ENCODE measurements at places on chromosomes 2 and 18. TPM values are rescaled to one million over a fixed set of nuclear protein-coding genes. Genes with fewer than 3 reads are reported as not detected.

DNA sequence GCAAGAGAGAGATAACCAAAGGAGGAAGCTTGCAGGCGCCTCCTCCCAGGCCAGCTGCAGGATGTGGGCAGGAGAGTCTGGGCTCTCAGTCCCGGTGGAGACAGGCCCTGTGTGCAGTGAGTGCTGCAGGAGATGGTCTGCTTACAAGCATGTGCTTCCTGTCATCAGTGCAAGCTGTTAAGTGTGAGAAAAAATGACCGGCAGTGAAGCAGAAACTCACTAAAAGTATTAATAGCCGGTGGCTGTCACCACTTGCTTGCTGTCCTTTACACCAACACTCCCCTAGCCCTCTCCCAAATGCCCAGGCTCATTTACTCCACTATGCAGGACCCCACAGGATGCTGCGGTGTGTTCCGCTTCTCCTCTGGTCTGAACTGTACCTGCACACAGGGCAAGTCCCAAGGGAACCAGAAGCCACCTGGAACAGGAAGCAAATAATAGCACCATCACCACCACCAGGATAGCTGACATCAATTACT, 435.6 kb upstream of the HS6ST1 start:
- DNase-seq = no peak

- no peak for DNase-seq
Observed at GRCh38 chr2:121235542-121235941, 49.5 kb downstream of the TFCP2L1 start.

NT5C1B gene
- 0.88 TPM for polyA plus RNA-seq

HS1BP3 gene
- 10.9 TPM for polyA plus RNA-seq

- no peak for DNase-seq
Observed at GRCh38 chr2:131584940-131585339, 57.3 kb downstream of the CCDC74A start.

DNA sequence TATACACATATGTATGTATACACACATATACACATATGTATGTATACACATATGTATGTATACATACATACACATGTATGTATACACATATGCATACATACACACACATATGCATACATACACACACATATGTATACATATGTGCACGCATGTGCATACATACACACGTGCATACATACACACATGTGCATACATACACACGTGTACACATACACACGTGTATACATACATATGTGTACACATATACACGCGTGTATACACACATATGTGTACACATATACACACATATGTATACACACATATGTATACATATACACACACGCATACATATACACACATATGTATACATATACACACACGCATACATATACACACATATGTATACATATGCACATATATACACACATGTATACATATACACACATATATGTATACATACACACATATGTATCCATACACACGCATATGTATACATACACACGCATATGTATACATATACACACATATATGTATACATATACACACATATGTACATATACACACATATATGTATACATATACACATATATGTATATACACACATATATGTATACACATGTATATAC, 21.5 kb downstream of the NABP1 start:
- no peak for DNase-seq

RIT2 gene
- polyA plus RNA-seq = not detected

DNA sequence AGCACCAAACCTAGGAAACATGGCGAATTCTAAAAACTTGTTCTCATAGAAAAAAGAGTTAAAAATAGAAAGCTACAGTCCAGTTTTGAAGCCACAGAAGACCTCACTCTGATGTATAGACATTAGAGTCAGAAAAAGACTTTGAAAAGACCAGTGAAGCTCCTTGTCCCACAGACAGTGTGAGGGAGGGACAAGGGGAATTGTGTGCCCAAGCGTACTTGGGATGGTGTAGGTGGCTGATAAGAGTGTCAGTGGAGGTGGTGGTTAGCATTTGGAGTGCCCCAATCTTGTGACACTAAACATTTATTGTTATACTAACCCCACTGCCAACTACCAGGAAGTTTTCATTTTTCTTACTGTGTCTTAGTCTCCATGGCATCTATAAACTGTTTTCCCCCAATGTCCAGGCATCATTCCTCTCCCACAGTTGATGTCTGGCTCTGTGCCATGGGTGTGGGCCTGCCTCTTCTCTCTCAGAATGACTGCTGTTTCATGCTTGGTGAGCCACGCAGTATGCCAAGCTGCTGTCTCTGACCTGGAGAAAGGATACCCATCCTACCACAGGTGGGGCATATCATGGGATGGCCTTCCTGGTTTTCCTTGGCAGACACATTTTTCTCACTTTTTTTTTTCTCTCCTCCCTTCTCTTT, 161.4 kb downstream of the RPIA start:
- no peak for DNase-seq

DNA sequence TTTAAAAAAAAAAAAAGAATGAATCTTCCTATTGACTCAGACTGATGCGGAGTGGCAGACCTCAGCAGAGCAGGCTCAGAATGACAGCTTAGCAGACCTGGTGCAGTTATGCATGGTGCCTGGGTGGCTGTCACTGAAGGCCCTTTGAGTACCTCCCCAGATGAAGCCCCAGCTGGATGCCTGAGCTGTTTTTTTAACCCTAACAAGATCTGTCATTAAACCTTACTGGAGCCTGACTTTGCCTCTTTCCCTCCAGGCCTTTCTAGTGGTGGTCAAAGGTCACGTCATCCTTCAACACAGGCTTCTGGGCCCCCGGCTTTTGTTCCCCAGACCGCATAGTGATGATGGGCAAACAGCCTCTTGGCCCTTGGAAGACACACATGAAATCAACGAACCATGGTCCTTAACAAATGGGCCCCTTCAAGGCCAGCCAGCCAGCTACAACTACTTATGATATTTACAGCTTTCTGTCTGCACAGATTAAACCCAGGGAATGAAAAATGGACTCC, 138.3 kb upstream of the CYP1B1 start:
- DNase-seq = no peak

DNA sequence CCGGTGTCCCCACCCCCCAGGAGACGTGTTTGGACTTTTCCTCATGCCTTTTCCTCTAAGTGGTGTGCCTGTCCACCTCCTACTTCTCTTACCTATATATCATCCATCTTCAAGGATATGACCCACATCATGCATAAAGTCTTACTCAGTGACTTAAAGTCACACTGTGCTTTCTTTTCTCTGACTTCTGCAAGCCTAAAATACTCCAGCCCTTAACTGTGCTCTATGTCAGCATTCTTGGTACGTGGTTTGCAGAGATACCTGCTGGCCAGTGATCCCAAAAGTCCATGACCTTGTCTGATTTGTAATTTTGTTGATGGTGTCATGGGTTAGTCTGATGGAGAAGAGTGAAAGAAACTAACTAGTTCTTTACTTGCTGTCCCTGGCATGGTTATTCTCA, 393.6 kb upstream of the NRP2 start:
- no peak for DNase-seq

GRCh38 chr18:24006712-24007313, 7.7 kb upstream of the TTC39C start:
- DNase-seq = peak; percentile 31

DNA sequence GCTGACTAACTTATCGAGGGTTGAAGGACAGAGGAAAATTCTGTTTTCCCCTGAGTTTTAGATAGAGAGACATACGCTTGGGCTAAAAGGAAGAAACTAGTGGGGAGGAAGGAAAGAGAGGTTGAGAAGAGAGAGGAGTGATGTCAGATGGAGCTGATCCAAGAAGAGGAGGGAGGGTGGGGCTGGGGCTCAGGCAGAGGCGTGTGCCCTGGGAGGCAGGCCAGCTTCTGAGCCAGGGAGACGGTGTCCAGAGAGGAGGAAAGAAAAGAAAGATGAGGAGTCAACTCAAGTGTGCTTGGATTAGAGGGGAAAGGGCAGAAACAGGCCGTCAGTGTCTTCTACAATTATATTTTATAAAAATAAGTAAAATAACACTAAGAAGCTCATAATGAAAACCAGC, 56.2 kb downstream of the EMILIN2 start:
- DNase-seq = peak; percentile 91

CCL20 gene
- not detected for polyA plus RNA-seq

DNA sequence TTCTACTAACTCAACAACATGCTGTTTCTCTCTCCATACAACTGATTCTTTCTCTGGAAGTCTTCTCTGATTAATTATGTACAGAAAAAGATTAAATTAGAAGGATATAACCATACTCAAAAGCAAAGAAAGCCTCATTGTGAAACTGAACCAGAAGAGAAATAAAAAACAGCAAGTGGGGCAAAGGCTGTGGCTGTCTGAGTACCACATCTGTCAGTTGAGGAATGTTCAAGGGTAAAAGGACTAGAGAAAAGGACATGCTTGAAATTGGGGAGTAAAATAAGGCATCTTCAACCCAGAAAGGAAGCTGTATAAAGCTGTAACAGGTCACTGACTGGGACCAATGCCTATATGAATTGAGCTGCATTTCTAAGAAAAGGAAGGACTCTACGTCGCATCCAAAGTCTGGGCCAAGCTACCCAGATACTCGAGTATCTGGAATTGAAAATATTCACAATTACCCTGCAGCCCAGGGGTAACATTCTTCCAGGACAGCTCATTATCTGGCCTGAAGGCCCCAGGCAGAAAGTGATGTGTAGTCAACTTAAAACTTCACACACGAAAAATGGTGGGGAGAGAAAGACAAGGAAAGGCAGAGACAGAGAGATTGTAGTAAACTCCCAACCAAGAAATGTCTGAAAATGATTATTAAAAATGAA, 356.0 kb upstream of the GALNT5 start:
- DNase-seq = peak; percentile 61

ABCG8 gene
- 0.04 TPM for polyA plus RNA-seq

DNA sequence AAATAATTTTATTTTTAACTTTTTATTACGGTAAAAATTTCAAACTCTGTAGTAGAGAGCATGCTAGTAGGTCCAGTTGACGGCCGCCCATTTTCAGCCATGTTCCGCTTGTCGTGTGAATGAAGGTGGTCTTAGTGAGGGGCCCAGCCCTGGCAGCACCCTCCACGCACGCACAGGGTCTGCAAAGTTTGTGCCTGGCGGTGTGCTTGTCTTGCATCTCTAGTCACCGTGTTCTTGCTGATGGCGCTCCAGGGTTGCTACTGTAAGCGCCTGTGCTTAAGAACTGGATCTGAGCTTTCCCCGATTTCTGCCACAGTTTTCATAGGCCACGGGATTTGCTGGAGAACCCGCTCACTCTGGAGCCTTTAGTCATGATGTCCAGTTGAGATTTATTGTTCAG, 28.9 kb downstream of the LDLRAD4 start:
- no peak for DNase-seq

NOL4 gene
- not detected for polyA plus RNA-seq

ROCK2 gene
- 12.3 TPM for polyA plus RNA-seq

GRCh38 chr18:67919316-67919715, 402.8 kb upstream of the DSEL start:
- no peak for DNase-seq

EML4 gene
- polyA plus RNA-seq = 21.0 TPM

PLA2R1 gene
- polyA plus RNA-seq = 8.9 TPM

- no peak for DNase-seq
Observed at GRCh38 chr2:14896330-14897030, 264.0 kb downstream of the LRATD1 start.

KYNU gene
- not detected for polyA plus RNA-seq

- no peak for DNase-seq
Observed at GRCh38 chr18:32280188-32280783, 90.4 kb downstream of the MEP1B start.

CCDC85A gene
- polyA plus RNA-seq = 1.6 TPM

PRKAG3 gene
- polyA plus RNA-seq = not detected

GRCh38 chr2:34153484-34153883, 554.4 kb upstream of the FAM98A start:
- DNase-seq = no peak

DNA sequence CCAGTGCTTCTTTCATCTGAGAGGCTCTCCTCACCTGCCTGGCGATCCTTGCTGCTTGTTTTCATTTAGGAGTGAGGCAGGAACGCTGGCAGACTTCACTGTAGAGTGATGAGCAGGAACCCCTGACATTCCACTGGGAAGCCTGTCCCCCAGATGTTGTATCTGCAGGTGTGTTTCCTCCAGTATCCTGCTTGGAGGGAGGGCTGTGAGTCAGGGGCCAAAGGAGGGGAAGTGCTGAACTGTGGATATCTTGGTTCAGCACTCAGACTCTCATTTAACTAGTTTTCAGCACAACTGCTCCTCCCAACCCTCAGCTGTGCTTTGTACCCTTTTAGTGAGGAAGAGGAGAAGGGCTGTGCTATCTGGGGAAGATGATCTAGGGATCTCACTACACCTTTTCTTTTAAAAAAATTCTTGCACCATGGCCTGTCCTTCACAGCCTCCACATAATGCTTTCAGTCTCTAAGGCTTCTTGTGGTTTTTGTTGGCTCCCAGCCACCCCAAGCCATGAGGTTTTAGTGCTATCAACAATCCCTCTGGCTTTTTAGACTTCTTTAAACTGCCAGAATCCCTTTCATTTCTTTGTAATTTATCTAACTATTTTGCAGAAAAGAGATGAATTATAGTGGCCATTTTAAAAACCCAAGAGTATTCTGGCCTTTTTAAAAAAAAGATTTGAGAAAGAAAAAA, 11.2 kb downstream of the ANKAR start:
- peak; percentile 53 for DNase-seq

GRCh38 chr18:32668956-32669355, 103.9 kb downstream of the KLHL14 start:
- DNase-seq = no peak

B3GNT7 gene
- polyA plus RNA-seq = not detected

GRCh38 chr18:76188097-76188496, 306.9 kb downstream of the ZNF516 start:
- no peak for DNase-seq

DNA sequence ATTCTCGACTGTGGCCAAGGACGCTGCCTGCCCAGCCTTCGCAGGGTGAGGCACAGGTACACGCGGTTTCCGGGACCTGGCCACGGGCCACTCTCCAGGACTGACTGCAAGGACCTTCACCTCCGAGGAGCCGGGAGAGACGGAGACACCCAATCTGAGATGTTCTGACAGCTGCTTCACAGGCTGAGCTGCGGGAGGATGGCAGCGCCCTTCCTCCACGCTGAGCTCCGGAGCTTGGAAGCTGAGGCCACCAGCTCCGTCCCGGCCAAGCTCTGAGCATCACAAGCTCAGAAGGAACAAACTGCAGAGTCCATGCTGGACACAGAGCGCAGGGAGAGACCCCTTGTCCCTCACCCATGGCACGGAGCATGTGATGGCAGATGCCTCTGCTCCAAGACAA, 71.1 kb upstream of the CTDP1 start:
- no peak for DNase-seq

- no peak for DNase-seq
Observed at GRCh38 chr2:240422658-240423329, 12.7 kb upstream of the GPC1 start.

- peak; percentile 81 for DNase-seq
Observed at GRCh38 chr2:27681841-27682240, 18.2 kb downstream of the SLC4A1AP start.

DNA sequence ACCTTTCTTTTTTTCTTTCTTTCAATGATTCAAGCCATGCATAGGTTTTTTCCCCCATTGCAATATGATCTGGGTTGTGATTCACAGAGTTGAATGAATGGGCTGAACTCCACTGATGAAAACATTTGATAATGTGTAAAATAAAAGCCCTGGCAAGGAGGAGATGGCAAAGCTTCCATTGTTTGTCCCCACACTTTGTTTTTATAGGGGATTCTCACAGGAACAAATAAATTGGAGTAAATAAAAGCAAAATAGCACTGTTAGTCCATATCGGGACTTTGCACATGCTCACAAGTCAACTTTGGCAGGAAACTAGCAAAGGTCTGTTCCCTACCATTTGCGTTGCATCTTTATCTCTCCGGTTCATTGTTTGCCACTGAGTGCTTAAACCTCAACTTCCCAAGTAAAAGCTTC, 55.7 kb downstream of the MEIS1 start:
- DNase-seq = peak; percentile 61
